Endothelial cell (in vitro differentiated cells): ENCODE measurements at places on chromosomes 5 and 9. TPM values are rescaled to one million over a fixed set of nuclear protein-coding genes. Genes with fewer than 3 reads are reported as not detected.

Gene SPINK6
- not detected for total RNA-seq

Gene CARD9
- total RNA-seq: 0.41 TPM

Gene FBN2
- 106 TPM for total RNA-seq

Gene ADAMTS2
- total RNA-seq: 1.5 TPM

Gene MCC
- total RNA-seq: 22.7 TPM

Gene SH3TC2
- 0.13 TPM for total RNA-seq

Gene CDKN2B
- total RNA-seq: 1.8 TPM

Gene DDX4
- total RNA-seq: not detected

Gene CXXC5
- 37.3 TPM for total RNA-seq

Gene PDE6A
- total RNA-seq: not detected

Gene SKP1
- total RNA-seq: 471 TPM

Gene FBP1
- not detected for total RNA-seq

Gene IFNA21
- not detected for total RNA-seq

Gene PCDHA3
- 2.6 TPM for total RNA-seq
